ENCODE measurements at places on chromosomes 3 and 15.

GRCh38 chr3:185763347-185764005, 61.4 kb downstream of the IGF2BP2 start:
- DNase-seq = no peak

GRCh38 chr3:107416886-107417285, 39.6 kb downstream of the CCDC54 start:
- DNase-seq = no peak

DNA sequence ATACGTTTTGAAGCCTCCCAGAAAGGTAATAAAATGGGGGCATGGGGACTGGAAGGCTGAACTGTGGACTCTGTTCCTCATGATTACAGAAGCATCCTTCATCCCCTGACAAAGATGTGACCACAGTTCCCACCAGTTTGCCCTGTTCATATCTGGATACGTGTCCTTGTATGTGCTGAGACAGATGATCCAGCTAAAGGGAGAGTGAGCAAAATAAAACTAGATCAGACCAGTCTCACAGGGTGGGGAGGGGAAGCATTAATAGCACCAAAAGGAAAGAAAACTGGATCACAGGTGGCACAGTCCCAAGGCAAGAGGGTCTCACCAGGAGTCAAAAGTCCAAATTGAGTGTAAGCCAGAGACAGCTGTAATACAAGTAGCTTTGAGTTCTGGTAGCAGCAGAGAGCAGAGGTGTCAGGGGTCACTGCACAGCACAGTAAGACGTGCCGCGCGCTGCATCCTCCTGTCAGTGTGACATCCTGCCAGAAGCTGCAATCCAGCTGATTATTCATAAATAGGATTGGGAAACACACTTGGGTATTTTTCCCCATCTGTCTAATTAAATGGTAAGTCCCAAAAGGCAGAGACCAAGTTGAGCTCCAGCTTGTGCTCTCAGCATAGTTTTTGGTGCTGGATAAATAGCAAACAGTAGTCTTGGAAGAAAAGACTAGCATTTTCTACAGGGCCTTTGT, 560.0 kb upstream of the CFAP20DC start:
- no peak for DNase-seq

DNA sequence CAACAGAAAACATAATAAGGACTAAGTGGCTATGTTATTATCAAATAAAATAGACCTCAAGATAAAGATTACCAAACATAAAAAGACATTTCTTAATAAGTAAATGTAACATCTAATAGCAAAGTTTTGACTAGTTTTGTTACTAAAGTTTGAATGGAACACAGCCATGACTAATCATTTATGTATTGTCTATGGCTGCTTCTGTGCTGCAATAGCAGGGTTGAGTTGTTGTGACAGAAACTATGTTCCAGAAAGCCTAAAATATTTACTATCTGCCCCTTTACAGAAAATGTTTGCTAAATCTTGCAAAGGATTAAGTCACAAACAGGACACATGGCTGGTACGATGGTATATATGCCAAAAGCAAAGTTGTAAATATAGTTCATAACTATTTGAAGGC, 37.9 kb upstream of the MYH15 start:
- no peak for DNase-seq

DNA sequence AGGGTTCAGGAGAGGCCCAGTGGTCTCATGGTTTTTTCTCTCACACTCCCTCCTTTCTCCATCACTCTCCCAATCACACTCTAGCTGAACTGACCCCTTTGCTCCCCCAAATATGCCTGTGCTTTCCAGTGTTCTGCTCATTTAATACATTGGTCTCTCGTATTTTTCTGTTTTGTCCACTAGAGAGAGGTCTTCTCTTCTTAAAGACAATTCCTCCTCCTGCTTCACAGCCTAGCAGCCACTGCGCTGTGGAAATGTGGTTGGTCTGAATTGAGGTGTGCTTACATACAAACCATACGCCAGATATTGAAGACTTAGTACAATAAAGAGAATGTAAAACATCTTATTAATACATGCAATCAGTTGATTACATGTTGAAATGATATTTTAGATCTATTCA, 60.6 kb upstream of the XCR1 start:
- no peak for DNase-seq

DNA sequence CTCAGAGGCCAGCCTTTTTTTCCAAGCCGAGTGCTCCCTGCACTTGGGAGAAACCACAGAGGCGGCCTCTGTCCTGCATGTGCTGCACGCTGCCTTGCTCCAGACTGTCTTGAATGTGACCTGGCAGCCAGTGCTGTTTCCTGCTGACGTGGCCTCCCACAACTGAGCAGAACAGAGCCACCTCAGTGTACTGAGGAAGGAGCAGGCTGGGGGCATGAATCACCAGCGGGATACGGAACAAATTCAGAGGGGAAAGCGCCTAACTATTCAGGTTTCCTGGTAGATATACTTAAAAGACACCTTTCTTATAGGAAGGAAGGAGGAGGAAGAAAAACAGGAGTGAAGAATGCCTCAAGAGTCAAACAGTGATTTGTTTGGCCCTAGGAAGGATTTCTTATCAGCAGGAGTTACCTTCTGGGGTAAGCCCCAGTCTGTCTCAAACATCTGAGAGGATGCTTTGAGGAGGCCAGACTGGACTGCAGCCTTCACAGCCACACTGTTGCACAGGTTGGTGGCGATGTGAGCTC, 114.0 kb downstream of the FNDC3B start:
- DNase-seq = no peak

GRCh38 chr3:12253516-12254343, 35.1 kb upstream of the PPARG start:
- DNase-seq = no peak

- no peak for DNase-seq
Observed at GRCh38 chr3:23129817-23130216, 73.3 kb upstream of the UBE2E2 start.

DNA sequence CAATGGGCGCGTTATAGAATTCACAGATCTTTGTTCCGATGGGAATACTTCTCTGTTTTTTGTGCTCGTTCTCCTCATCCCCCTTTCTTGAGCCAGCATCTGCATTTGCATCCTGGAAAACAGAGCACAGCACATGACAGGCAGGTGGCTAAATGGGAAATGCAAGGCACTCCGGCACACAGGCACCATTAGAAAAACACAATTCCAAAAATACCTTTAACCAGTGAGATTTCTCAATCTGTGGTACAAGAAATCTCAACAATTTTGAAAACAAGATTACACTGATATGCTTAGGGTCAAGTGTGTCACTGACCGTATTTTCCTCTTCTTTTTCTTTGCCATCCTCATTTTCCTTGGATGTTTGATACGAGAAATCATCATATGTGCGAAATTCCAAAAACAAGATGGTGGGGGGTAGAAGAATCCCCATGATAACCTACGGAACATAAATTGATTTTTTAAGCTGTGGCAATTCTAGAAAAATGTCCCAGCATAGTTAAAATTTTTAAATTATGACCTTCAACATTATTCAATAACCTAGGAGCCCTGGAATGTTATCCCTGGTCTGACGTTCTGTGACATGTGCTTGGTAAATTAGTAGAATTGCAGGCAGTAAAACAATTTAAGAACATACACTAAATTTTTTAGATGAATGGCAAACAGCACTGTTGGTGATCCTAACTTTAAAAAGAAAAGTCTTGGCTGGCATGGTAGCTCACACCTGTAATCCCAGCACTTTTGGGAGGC, 46.5 kb upstream of the MTMR10 start:
- DNase-seq = no peak

GRCh38 chr3:17820704-17821103, 78.3 kb upstream of the TBC1D5 start:
- DNase-seq = no peak

- DNase-seq = no peak
Observed at GRCh38 chr15:46607077-46607476, 972.2 kb downstream of the SQOR start.

- no peak for DNase-seq
Observed at GRCh38 chr3:143529018-143529478, 319.2 kb downstream of the SLC9A9 start.

GRCh38 chr3:72336821-72337479, 511.3 kb downstream of the SHQ1 start:
- no peak for DNase-seq

GRCh38 chr3:14811684-14812083, 7.1 kb upstream of the FGD5 start:
- DNase-seq = no peak

DNA sequence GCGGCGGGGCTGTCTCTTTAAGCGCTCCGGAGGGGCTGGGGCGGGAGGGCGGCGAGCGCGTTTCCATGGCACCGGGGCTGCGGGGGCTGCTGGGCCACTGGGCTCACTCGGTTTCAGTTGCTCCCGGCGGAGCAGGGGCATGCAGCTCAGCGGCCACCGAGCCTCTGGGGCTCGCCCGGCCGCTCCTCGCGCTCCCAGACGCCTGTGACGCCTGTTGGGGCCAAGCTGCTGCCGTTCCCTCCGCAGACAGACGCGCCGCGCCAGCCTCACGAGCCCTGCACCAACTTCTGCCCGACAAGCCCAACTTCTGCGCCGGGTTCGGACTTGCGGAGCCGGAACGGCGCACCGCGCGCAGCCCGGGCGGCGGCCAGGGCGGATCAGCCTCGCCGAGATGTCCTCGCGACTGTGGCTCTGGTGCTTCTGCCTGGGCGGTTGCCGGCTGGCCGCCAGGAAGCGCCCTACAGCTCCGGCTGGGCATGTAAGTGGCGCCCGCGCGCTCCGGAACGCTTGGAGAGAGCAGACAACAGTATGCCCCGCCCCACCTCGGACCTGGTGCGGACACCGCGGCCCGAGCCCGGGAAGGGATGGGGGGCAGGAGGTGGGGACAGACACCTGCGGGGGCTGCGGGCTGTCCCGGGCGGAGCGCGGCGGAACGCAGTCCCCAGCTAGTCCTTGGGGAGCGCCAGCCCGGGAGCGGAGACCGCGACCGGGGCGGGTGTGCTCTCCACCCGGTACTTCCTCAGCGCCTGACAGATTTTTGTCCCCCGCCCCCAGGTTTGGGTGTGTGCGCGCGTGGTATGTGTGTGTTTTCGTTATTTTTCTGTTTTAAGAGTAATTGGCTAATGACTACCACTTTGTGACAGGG, 154.1 kb upstream of the GOLIM4 start:
- DNase-seq = no peak

GRCh38 chr3:39149498-39150147, 3.8 kb downstream of the CSRNP1 start:
- no peak for DNase-seq

GRCh38 chr3:39814007-39814406, 4.6 kb downstream of the MYRIP start:
- no peak for DNase-seq

GRCh38 chr15:40150163-40150925, 10.5 kb upstream of the BUB1B start:
- DNase-seq = no peak

DNA sequence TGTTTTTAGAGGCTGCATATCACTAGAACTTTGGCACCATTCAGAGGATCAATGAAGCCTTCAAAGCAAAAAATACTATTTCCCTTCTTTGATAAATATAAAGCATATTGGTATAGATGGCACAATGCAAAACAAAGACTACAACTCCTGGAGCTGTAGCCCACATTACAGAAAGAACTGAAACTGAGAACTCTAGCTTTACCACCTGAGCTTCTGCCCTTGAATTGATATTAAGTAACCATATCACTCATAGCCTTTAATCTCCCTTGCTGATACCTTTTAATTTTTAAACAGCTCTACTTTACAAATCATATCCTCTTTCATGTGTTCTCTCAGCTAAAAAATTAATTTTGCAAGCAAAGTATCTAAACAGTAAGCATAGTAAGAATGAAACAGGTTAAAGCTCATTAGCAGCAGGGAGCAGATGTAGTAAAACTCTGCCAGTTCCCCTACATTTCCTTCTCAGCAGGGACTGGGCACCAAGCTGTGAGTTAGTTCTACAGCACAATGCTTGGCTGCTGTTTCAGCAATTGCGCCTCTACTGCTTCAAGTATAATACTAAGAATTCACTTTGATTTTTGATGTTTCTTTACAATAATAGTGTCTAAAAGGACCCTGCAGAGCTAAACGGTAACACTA, 97.9 kb upstream of the NANOGP8 start:
- no peak for DNase-seq

DNA sequence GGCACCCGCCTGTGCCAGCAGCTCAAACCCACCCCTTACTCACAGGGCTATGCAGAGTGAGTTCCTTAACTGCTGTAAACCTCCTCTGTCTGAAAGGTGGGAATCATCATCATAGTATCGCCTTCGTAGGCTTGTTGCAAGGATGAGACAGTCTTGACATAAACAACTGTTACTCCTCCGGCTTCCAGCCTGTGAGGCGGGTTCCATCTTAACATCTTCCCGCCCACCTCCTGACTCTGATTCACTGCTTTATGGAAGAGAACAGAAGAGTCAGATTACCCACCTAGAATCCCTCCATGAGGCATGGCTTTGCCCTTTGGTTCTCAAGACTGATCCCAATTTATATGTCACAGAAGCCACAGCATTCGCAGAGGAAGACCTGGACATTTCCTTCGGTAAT, 21.9 kb downstream of the POLR2M start:
- DNase-seq = no peak

DNA sequence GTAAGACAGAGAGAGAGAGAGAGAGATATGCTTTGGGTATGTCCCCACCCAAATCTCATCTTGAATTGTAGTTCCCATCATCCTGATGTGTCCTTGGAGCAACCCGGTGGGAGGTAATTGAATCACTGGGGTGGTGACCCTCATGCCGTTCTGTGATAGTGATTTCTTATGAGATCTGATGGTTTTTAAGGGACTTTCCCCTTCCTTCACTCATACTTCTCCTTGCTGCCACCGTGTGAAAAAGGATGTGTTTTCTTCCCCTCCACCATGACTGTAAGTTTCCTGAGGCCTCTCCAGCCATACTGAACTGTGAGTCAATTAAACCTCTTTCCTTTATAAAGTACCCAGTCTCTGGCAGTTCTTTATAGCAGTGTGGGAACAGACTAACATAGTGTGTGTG, 60.3 kb downstream of the EOMES start:
- no peak for DNase-seq

DNA sequence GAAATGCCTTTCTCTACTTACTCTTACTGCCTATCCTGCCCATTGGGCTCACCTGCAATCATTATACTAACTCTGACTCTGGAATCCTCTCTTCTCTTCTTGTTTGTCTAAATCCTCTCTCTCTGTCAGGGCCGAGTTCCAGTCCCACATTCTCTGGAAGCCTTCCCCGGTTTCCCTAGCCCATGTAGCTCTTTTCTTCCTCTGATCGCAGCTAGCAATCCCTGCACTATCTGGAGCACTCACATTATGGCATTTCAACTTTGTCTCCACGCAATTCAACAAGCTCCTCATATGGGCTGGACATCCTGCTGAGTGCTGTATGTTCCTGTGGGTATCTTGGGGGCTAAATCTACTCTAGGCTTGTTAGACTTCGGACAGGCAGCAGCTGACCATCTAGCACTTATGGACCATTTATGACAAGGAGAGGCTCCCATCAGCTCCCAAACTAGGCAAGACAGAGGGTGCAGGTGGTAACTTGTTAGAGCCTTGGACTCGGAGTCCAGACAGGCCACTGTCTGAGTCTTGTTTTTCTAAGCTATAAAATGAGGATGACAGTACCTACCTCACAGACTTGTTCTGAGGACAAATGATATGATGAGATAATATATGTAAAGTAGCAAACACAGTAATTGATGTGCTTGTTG, 58.3 kb downstream of the EPHB3 start:
- no peak for DNase-seq

Data from stimulated activated CD8-positive, alpha-beta memory T cell treated with anti-CD3 and anti-CD28 coated beads, Interleukin-7, amount 100 ng/mL, for 24 hours (primary cell).